CD8-positive, alpha-beta T cell (primary cell): ENCODE measurements at places on chromosomes 4 and X.

DNA sequence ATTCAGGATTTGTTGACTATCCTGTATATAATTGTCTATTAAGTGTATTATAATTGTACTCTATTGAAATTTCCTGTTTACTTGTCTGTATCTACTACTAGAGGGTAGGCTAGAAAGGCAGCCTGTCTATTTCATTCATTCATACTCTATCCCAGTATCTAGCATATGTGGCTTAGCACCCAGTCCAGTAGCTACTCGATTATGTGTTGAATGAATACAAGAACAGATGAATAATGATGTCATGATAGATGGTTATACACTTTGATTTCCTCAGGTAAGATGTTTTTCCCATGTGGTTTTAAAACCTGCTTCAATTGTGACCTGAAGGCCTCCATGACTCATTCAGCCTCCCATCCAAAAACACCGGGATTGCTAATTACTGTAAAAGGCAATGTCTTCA lies 68.0 kb downstream of the IL21 start:
- DNase-seq: no peak

GRCh38 chr4:156764846-156765245 lies 206.8 kb downstream of the PDGFC start:
- no peak for DNase-seq

DNA sequence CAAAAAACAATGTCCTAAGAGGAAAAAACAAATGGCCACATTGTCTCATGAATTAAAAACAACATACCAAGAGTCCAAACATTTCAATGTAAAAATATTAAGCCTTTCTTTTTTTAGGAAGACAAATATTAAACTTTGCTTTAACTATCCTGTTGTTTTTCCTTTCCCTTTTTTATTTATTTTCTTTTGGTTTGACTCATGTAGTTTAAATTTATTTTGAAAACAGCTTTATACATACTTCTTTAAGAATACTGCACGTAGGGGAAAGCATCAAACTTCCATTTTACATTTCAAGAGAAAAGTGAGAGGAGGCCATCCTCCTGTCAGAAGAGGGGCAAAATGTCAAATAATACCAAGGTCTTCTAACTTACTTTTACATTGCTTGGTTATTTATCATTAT lies 8.7 kb downstream of the GAB1 start:
- DNase-seq: no peak

DNA sequence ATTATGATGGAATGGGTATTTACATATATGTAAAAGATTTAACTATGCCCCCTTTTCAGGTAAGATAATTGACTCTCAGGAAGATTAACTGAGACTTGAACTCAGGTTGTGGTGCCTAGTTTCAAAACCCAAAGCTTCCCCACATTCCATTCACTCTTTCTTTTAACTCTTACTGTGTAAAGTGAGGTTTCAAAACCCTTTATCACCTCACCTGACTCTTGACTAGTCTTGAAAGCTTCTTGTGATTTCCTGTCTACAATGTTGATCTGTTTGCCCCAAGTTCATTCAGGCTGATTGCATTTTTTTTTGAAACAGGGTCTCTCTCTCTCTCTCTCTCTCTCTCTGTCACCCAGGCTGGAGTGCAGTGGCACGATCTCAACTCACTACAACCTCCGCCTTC lies 40.5 kb upstream of the RAPGEF2 start:
- DNase-seq: no peak

- no peak for DNase-seq
These were observed 95.0 kb upstream of the GABRA2 start for GRCh38 chr4:46484881-46485280.

GRCh38 chr4:183840311-183840710 lies 64.8 kb upstream of the STOX2 start:
- DNase-seq: peak; percentile 12

DNA sequence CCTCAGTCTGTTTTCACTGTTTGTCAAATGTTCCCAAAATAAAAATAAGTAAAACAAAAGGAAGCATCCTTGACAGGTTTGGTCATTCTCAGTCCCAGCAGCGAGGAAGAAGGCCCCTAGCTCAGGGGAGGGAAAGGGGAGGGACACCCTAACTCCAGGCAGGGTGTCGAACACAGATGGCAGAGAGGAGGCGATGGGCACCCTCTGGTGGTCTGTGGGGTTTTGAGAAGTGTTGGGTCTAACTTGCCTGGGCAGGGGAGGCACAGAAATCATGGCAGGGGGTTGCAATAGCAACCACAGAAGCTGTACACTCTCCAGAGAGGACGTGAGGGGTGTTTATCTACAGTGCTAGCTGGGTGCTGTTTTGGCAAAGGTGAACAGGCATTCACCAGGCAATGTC lies 229.8 kb upstream of the SFRP2 start:
- no peak for DNase-seq

GRCh38 chr4:114907568-114907967 lies 205.9 kb downstream of the NDST4 start:
- no peak for DNase-seq

GRCh38 chrX:119155416-119156035 lies 27.9 kb upstream of the KIAA1210 start:
- no peak for DNase-seq

DNA sequence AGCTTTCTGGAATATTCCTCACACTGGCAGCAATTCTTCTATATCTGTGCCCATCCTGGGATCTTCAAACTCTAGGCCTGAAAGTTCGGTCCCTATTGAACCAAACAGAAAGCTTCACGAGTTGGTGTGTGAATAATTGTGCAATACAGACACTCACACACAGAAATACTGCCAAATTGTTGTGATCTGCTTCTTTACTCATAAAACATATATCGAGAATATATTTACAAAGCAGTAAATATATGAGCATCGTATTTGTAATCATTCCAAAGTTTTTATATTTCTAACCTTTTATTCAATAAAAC lies 56.6 kb upstream of the BEX4 start:
- DNase-seq: no peak

DNA sequence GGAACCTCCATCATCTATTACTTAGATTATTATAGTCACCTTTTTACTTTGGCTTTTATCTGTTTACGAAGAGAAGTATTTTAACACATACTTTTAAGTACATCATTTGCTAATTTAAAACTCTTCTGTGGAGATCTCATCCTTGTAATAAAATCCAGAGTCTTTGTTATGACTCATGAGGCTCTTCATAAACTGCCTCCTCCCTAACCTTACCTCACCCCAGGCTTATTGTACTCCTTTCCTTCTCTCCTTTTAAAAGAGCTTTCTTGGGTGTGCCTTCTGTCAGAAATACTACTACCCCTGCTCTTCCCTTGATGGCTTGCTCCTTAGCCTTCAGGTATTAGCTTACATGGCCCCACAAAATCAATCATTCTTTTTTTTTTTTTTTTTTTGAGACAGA lies 6.6 kb downstream of the ARL9 start:
- DNase-seq: no peak

GRCh38 chr4:142406917-142407501 lies 439.1 kb downstream of the INPP4B start:
- no peak for DNase-seq

- no peak for DNase-seq
These were observed 31.5 kb upstream of the KLHL2 start for GRCh38 chr4:165175879-165176278.

- DNase-seq: no peak
These were observed 94.1 kb downstream of the DRD5 start for GRCh38 chr4:9875516-9875915.

- DNase-seq: no peak
These were observed 165.1 kb downstream of the VSIG4 start for GRCh38 chrX:65874765-65875164.

- DNase-seq: no peak
These were observed at the start of gene ANKRD37 for GRCh38 chr4:185396724-185397385. Gene ANKRD37, plus strand, starts transcription at chr4:185396841. Its CDS starts 83 bp downstream, at chr4:185396924.

DNA sequence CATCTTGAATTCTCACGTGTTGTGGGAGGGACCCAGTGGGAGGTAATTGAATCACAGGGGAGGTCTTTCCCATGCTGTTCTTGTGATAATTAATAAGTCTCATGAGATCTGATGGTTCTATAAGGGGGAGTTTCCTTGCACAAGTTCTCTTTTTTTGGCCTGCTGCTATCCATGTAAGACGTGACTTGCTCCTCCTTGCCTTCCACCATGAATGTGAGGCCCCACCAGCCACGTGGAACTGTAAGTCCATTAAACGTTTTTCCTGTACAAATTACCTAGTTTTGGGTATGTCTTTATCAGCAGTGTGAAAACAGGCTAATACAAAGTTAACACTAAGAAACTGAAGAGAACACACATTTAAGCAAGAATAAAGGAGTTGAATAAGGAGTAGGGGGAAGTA lies 16.0 kb downstream of the TBCK start:
- DNase-seq: no peak

GRCh38 chrX:69318651-69319340 lies 153.5 kb upstream of the PJA1 start:
- DNase-seq: no peak

DNA sequence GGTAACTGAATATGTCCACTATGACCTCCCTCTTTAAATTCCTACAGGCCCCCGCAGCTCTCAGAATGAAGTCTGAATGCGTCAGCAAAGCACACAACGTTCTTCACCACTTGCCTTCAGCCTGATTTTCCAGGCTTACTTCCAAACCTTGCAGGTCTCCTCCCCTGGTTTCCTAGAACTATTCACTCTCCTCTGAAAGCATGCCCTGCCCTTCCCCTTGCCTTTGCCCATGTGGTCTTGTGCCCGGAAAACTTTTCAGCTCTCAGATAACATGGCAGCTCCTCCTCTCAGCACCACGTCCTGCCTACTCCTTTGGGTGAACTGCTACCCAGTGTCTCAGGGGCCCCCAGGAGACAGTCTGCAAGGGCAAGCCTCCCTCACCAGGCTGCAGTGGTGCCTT lies 268.5 kb upstream of the LDB2 start:
- no peak for DNase-seq
